Activated CD4-positive, CD25-positive, alpha-beta regulatory T cell (primary cell): ENCODE measurements at places on chromosomes 6 and 20.

DNA sequence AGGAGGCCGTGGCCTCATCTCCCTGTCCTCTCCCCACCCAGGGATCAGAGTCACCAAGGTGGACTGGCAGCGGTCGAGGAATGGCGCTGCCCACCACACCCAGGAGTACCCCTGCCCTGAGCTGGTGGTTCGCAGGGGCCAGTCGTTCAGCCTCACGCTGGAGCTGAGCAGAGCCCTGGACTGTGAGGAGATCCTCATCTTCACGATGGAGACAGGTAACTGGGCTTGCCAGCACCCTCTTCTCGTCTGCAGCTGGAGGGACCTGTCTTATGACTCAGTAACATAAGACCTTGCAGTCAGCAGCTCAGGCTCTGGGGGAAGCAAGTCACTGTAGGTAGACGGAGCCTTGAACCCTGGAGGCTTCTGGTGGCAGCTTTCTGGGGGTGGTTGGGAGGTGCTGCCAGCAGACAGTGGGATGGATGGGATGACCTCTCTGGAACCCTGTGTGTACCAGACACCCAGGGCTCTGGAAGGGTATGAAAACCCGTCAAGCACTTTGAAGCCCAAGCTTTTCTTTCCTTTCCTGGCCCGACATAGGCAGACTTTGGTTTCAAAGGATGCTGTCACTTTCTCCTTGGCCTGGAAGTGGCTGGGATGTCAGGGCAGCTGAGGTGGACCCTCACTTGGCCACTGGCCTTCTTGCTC, 13.8 kb downstream of the TGM6 start:
- no peak for DNase-seq

GRCh38 chr6:10578723-10579122, 57.6 kb downstream of the GCNT2 start:
- no peak for DNase-seq

DNA sequence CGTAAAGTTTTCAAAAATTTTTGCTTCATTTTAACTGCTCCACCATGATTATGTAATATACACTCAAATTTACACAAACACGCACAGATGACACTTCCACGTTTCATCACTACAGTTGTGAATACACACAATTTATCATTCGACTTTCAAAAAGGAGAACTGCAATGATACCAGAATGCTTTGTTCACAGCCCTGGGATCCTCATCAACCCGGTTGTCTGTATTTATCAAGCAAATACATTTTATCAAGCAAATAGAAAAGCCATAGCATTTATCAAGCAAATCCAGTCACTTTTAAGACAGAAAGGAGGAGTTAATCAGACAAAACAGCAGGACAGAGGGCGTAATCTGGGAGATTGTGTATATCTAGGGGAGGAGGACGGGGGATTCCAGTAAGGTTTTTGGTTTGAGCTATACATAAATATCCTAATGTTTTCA, 20.3 kb upstream of the ABT1 start:
- no peak for DNase-seq

- DNase-seq = no peak
Measured at GRCh38 chr6:570825-571224, 86.1 kb downstream of the HUS1B start.

GRCh38 chr6:74113901-74114300, 417.9 kb downstream of the CD109 start:
- no peak for DNase-seq

DNA sequence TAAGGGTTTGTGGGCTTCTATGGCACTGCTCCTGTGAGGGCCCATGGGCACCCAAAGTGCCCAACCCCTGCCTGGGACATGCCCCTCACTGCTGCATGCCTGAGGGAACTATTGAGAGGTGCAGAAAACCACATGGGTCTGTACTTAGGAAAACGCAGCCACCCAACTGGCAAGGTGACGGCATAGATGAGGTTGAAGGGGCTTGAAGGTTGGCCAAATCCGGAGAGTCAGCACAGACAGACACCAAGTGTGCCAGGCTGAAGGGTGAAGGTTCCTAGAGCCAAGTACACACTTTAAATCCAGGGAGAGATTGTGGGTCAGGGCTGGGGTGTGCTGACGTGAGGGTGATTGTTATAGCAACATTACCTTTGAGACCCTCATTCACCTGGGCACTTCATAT, 6.2 kb downstream of the BANF2 start:
- DNase-seq = no peak

DNA sequence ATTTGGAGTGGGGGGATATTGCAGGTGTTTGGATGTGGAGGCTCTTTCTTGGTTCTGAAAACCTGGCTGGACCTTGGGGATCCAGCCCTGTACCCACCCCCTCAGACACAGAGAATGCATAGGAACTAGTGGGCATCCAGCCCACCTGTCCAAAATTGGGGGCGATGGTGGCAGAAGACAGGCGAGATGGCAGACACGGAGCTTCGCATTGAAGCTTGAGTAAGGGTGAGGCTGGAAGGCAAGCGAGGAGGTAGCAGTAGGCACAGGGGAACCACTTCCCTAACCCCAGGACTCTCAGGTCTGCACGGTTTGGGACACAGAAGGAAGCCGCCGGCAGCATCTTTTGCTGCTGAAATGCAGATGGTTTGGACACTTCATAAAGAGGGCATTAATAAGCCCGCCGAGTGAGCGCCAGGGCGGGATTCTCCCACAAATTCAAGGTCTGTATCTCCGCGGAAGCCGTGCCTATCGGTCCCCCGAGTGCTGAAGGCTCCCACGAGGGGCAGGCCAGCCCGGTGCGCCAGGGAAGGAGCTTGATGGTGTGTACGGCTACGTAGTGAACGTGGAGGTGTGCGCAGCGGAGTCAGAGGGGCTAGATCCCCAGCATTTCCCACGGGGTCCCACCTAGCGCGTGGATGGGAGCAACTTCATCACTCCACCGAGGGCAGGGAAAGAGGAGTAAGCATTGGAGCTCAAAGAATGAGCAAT, 1.6 kb upstream of the FOXA2 start:
- DNase-seq = no peak

DNA sequence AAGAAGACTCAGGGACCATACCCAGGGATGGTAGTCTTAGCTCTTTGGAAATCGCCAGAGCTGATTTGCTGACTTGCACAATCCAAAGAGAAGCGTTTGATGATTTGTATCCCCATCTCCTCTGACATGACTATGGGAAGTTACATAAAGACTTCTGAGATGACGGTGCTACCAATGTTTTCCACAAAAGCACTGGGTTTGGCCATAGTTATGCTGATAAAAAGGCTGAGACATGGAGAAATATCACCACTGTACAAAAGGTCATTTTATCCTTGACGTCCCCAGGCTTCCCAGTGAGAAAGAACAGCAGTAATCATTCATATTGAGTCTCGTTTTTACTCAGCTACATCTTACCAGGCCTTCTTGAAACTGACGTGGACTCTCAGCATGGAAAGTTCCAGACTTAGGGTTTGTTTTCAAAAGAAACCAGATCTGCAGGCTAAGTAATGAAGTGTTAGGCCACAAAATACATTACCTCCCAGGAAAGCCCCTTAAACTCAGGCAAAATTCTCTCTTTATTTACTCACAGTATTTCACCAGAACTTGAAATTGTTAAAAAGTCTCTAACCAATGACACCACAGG, 370.3 kb upstream of the JARID2 start:
- no peak for DNase-seq

DNA sequence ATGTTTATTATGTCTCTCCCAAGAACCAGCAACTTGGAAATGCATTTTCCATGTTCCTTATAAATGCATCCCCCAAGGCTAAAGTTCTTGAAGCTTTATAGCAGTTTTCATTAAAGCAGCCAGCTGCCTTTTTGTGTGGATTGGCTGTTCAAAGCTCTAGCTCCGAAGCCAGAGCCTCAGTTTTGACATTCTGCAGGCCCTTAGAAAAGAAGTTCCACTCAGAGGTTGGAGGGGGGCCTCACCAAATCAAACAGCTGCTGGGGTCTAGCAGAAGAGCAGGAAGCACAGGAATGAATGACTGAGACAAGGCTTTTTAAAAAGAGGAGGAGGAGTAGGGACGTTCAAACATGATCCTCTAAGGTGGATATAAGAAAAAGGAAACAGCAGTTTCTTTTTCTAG, 4.2 kb upstream of the POU3F2 start:
- DNase-seq = no peak

- DNase-seq = no peak
Measured at GRCh38 chr6:1801401-1801800, 191.7 kb downstream of the FOXC1 start.

DNA sequence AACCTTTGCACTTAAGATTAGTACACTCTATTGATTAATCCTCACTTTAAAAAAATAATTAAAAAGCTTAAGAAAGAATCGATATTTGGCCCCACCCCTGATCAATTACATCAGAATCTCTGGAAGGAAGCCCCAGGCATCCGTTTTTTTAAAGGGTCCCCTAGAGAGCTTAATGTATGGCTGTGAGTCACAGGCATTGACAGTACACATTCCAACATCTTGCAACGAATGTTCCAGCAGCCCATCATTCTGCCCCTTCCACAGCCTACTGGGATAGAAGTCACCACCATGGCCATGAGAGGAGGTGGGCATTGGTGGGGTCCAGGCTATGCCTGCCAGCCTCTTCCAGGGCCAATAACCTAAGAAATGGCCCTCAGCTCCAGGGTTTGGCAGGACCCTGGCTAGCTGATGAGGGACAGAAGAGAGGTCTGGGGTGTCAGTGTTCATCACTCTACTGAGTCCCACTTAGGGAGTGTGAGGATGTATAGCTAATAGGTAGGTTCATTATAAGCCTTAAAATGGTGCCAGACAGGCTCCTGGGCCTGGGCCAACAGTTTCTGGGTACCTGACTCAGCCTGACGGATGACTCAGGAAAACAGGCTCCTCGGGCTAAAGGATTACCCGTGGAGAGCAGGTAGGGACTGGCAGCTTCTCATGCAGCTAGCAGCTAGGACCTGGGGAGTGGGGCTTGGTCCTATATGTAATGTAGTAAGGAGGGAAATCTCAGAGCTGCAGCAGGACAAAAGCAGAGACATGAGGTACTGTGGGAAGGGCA, 40.4 kb downstream of the MDGA1 start:
- no peak for DNase-seq

DNA sequence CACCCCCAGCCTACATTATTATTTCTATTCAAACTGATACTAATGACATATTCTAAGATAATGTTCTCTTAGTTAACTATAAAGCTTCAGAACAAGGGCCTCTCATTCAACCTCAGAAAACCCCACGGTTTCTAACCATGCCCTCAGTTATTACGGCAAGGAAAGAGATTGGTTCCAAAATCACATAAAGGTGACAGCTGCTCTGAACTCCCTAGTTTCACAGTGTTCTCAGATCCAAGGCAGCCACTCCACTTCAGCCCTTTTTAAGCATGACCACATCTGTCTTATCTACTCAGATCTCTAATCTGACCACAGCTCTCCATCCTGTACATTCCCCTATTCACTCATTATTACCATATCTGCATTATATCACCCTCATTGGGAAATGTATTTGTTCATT, 98.8 kb upstream of the CEP85L start:
- DNase-seq = no peak

GRCh38 chr6:100751590-100751989, 129.5 kb downstream of the ASCC3 start:
- DNase-seq = no peak

- DNase-seq = no peak
Measured at GRCh38 chr20:17767624-17768023, 67.9 kb downstream of the BANF2 start.

GRCh38 chr6:11380549-11380948, 148.1 kb upstream of the NEDD9 start:
- no peak for DNase-seq

DNA sequence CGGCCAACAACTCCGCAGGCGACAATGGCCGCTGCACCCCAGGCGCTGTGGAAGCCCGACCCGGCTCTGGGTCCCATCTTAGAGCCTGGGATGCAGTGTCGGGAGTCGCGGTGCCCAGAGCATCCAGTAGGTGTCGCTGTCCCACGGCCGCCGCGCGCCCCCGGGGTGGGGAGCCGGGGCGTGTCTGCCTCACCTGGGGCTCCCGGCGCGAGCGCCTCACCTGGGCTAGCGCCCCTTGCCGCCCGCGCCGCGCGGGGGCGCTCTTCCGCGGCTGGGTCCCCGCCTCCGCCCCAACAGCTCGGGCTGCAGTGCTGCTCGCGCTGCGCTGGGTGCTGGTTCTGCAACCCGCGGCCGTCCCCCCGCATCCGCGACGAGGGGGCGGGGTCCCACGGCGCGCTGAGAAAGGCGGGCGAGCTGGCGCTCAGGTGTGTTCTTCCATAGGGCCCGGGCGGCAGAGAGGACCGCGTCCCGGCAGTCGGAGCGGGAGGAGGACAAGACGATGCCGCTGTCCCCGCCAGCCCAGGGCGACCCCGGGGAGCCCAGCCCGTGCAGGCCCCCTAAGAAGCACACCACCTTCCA, at the start of gene CRYBG1:
Gene CRYBG1 (plus strand): TSS at position 308 of the 579 bp plus-strand sequence. CDS start 192 bp downstream, at position 500.
- DNase-seq = peak; percentile 29

GRCh38 chr6:78925317-78925716, 58.0 kb downstream of the IRAK1BP1 start:
- DNase-seq = no peak
